Common myeloid progenitor, CD34-positive (primary cell): ENCODE measurements at places on chromosomes 3 and 15.

GRCh38 chr15:101052031-101052620, 133.0 kb downstream of the LRRK1 start:
- no peak for DNase-seq

DNA sequence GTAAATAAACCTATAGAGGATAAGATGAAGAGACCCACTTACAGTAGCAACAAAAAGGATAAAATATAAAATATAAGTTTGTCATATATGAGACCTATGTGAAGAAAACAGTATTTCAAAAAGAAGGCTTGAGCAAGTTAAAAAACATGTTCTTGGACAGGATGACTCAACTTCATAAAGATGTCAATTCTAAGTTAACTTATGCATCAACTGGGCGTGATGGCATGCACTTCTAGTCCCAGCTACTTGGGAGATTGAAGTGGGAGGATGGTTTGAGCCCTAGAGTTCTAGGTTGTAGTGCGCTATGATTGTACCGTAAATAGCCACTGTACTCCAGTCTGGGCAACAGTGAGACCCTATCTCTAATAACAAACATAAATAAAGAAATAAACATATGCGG, 59.7 kb downstream of the PDCD6IP start:
- no peak for DNase-seq

GRCh38 chr3:194632809-194633348, 340 bp downstream of the TMEM44 start:
- DNase-seq: no peak

DNA sequence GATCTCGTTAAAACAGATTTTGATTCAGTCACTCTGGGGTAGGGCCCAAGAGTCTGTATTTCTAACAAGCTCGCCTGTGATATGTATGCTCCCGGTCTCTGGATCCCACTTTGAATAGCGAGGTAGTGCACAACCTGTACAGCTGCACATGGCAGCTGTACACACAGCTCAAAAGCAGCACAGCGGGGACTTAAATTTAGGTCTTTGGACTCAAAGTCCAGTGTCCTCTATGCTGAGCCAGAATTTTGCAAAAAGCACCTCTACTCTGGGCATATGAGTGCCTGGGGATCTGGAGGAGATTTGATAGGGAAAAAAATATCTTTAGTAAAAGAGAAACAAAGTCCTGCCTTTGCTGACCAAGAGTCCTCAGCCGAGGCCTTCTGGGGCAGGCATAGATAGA, 83.1 kb downstream of the HMG20A start:
- DNase-seq: no peak

DNA sequence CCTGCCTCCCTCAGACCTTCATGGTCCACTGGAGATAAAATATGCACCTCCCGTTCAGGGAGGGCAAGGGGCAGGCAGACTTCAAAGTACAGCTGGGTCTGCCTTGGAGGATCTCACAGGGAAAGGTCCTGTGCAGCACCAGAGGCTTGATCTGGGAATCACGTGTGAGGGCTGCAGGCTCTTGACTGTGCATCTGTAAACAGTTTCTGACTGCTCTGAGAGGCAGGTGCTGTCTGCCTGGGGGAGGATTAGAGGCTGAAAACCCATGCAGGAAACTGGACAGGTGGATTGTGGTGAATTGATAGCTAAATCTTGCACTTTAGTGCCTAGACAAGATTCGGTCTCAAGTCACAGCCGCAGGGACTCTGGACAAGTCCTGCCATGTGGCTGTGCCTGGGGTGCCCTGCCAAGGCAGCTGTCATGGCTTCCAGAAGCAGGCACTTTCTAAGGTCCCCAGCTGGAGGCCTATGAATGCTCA, 239.3 kb downstream of the EPHB1 start:
- no peak for DNase-seq

GRCh38 chr3:13415997-13416793, 3.9 kb downstream of the NUP210 start:
- DNase-seq: peak; percentile 13

DNA sequence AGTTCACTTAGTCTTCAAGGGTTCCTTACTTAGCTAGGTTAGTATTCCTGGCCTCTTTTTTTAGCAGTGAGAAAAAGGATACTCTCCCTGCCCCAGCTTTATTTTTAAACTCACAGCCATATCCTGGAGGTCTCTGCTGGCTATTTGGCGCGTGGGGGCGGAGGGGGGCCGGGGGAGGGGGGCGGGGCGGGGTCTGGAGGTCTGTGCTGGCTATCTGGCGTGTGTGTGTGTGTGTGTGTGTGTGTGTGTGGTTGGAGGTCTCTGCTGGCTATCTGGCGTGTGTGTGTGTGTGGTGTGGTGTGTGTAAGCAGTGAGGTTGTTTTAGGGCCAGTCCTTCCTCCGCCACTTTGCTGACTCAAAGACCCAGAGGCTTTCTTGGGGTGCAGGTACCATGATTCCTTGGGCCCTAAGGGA, 579 bp upstream of the PLAAT1 start:
- peak; percentile 49 for DNase-seq

DNA sequence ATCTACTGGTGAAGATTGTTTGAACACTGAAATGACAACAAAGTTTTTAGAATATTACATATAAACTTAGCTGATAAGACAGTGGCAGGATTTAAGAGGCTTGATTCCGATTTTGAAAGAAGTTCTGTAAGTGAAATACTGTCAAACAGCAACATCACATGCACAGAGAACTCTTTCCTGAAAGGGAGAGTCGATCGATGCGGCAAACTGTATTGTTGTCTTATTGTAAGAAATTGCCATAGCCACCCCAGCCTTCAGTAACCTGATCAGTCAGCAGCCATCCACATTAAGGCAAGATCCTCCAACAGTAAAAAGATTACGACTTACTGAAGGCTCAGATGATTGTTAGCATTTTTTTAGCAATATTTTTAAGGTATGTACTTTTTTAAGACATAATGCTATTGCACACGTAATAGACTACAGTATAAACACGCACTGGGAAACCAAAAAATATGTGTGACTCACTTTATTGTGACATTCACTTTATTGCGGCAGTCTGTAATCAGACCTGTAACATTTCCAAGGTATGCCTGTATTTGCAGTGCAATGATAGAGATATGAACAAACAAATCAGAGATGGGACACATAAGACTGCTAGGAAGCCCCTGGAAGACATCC, 225.6 kb upstream of the UBE2E1 start:
- DNase-seq: no peak

DNA sequence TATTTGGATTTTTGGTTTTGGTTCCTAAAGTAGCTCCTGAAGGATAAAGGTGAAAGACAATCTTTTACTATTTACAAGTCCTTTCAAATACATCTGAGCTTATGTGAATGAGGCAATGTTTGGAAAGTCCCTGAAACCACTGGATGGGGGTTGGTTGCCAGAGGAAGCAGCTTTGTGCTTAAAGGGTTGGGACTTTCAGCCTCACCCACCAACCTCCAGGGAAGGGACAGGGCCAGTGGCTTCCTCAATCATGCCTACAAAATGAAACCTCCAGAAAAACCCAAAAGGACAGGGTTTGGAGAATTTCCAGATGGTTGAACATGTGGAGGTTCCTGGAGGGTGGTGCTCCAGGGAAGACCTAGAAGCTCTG, 20.9 kb upstream of the ABHD17C start:
- peak; percentile 87 for DNase-seq

GRCh38 chr3:127970966-127971592, 56.0 kb downstream of the KBTBD12 start:
- DNase-seq: peak; percentile 30

- DNase-seq: peak; percentile 73
Measured at GRCh38 chr3:72614394-72615074, 233.7 kb downstream of the SHQ1 start.

- DNase-seq: no peak
Measured at GRCh38 chr3:154115332-154115731, 5.9 kb upstream of the ARHGEF26 start.

DNA sequence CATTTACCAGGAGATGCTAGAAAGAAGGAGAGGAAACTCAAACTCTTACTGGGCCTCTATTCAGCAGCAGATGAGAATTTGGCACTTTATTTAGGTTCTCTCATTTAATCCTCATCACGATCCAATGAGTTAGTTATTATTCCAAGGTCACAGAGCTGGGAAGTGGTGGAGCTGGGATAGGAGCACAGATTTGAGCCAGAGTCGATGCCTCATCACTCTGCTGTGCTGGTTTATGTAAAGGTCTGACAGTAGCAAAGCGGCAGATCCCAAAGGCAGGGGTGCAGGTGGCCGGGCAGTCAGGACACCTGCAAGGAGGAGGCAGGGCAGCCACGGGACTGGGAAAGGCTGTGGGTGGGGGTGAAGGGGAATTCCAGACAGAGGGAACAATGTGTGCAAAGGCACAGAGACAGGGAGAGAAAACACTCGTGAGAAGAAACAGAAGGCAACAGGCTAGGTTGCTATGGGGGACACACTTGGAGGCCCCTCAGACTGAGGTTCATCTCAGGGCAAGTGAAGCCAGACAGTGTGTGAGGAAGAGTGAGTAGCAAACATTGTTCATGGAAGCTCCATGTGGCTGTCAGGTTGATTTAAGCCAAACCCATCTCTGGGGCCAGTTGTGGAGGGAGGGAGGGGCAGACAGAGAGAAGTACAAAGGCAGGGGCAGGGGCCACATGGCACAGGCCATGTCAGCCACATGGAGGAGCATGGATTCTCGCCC, 26.8 kb downstream of the RAB6B start:
- no peak for DNase-seq

DNA sequence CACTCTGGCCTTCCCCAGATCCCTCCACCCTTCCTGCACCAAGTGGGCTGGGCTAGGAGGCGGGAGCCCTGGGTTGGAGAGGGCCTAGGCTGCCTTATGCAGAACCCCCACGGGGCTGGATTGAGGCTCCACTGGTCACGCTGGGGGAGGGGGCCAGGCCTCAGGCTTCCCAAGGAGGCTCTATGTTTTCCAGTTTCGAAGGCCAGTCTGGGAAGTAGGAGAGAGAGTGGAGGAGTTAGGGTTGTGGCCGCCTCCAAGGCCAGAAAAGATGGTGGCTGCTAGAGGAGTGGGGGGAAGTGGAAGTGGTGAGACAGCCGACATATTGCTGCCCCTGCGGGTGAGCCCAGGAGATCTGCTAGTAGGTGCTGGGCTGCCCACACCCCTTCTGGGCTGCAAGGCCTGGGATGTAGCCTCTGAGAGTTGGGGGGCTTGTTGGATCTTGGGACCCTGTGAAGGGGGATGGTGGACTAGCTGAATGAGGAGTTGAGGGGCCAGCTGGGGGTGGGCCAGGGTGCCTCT, 1.2 kb downstream of the GNAI2 start:
- DNase-seq: peak; percentile 59

- peak; percentile 26 for DNase-seq
Measured at GRCh38 chr15:63805993-63806980, 27.5 kb downstream of the HERC1 start.

DNA sequence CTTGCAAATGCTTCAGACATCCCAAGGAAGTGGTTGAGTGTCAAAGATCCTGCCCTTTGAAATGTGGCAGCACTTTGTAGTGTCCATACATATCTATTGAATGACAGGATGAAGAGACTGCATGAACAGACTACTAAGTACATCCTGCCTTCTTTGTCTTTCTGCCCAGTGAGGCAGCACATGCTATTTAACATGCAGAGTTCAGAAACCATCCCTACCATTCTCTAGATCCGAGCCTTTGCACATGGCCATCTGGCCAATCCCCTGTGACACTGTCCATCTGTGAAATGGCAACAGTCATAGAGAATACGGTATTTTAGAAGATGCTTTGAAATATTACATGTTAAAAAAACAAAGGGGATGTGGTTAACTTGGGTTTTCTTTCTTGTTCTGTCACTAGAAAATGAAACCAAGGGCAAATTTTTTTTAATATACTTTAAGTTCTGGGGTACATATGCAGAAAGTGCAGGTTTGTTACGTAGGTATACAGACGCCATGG, 519.6 kb downstream of the NTRK3 start:
- peak; percentile 14 for DNase-seq

GRCh38 chr3:122123850-122124249, 59.6 kb upstream of the CASR start:
- no peak for DNase-seq

DNA sequence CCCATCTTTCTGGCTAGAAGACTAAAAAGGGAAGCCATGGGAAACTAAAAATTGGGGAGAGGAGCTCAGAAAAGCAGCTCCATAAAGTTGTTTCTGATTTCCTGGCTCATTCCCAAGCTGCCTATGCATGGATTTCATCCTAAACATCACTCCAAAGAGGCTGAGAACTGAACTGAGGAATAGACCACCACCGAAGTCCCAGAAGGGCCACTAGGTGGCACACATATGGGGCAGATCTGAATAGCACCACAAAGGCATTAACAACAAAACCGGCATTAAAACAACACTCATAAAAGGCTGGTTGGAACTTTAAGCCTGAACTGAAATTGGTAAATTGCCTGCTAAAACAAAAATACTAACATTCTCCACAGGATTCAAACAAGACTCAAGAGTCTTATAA, 106.3 kb downstream of the PLD1 start:
- peak; percentile 13 for DNase-seq

- DNase-seq: peak; percentile 16
Measured at GRCh38 chr15:74038707-74039655, 43.4 kb downstream of the GOLGA6A start.

DNA sequence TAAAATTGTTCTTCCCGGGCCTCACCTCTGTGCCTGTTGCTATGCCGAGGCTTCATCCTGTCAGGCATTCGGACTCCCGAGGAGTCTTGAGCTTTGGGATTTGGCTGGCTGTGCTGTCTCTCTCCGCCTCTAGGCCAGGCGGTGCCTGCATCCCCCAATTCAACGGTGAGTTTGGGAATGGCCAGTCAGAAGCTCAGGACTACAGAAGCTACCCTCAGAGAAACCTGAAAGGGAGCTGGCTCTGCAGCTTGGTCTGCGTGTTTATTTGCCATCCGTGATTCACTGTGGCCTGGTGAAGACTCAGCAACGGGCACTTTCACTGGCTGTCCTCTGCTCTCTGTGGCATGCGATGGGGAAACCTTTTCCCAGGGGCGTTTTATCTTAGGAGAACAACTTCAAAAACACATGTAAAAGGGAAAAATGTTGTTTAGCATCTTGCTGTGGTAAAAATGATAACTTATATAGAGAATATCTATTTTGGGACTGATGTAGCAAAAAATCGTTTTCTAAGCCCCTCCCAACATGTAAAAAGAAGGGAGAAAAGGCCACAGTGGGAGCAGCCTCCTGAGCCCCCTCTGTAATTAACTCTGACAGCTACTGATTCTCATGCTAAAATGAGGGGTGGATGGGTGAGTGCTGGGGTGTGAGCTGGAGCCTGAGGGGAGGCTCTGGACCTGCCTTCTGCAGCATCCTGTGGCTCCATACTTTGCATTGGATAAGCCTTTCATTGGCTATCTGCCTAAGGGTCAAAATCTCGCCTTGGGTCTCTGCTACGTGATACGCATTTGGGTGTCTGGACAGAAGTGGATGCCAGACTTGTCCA, 103.4 kb upstream of the KLHL25 start:
- no peak for DNase-seq

- DNase-seq: peak; percentile 40
Measured at GRCh38 chr3:72446218-72447058, 401.8 kb downstream of the SHQ1 start.

DNA sequence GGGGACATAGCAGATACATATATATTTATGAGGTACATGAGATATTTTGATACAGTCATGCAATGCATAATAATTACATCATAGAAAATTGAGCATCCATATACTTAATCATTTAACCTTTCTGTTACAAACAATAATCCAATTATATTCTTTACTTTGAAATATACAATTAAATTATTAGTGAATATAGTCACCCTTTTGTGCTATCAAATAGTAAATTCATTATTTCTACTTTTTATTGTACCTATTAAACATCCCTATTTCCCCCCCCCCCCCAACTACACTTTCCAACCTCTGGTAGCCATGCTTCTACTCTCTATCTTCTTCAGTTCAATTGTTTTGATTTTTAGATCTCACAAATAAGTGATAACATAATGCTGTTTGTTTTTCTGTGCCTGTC, 719.1 kb downstream of the ZBBX start:
- DNase-seq: no peak
